Astrocyte of the spinal cord (primary cell): ENCODE measurements at places on chromosomes 2 and 18.

DNA sequence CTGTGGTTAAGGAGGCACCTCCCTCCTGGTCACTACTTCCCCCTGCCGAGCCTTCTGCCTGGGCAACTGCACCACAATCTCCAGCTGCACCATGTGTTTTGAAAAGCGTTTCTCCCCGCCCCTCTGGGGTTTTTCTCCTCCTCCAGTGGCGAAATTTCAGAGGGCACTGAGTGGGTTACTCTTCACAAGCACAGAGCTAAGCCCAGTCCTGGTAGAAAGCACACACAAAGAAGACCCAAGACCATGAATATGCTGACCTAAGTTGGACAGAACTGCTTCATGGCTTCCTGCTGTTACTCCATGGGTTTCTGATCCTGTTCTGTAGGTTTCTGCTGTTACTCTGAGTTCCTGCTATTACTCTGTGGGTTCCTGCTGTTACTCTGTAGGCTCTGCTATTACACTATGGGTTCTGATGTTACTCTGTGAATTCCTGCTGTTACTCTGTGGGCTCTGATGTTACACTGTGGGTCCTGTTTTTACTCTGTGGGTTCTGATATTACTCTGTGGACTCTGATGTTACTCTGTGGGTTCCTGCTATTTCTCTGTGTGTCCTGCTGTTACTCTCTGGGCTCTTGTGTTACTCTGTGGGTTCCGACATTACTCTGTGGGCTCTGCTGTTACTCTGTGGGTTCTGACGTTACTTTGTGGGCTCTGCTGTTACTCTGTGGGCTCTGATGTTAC is 216.6 kb downstream of the RTP5 start:
- no peak for DNase-seq

DNA sequence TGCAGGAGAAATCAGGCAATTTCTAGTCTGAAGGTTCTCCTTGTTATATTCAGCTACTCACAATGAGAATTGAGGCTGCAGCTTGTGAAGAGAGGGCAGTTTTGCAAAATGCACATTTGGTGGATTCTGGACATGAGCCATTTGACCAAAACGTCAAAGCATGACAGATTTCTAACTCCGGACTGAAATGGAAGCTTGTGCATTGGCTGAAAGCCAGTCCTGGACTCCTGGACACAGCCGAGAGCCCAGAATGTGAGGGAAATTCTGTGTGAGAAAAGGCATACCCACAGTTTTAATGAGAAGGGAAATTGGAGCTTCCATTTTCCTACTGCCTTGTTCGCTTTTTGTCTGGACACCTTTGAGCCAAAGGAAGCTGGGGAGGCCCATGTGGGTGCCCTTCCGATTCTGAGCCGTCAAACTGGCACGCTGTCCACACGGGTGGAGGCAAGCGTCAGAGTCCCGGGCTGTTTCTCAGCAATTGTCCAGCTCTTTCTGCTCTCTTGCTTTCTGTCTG is 23.7 kb upstream of the ROCK2 start:
- DNase-seq, result no peak

- DNase-seq, result no peak
These were observed 109.7 kb downstream of the ERBB4 start for GRCh38 chr2:212428681-212429478.

DNA sequence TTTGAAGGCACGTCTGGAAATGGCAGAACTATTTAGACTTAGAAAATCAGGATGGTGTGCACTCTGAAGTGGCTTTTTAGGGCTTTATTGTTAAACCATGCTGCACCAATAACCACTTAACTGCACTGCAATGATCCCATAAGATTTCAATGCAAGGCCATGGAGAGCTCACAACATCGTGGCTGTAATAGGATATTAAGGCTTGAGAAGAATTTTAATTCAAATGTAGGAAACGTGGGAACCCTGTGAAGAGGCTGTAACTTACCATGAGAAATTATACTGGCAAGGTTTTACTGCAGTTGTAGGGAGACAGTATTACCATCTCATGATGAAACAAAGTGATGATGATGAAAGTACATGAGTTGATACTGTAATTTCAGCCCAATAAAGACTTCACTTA is 242.5 kb downstream of the AFF3 start:
- no peak for DNase-seq

DNA sequence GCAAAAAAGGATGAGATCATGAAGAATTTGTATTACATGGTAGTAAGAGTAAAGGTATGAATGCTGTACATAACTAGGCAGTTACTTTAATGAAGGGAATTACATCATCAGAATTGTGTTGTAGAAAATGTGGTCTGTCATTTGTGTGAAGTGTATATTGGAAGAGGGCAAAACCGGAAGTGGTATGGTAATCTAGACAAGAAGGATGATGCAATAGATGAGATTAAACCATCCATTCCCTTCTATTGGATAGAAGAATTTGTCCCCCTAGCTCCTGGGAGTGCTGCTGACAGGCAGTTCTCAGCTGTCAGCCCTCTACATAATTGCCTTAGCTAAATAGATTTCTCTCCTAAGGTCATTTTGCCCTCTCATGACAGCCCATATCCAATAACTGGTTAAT is 55.9 kb upstream of the BARD1 start:
- no peak for DNase-seq

GRCh38 chr2:219125225-219125885 is 35.3 kb downstream of the NHEJ1 start:
- DNase-seq, result peak; percentile 97

- DNase-seq, result no peak
These were observed 882.5 kb downstream of the SLC4A3 start for GRCh38 chr2:220509966-220510365.

- DNase-seq, result no peak
These were observed 801.6 kb upstream of the POU3F3 start for GRCh38 chr2:104052356-104052755.

GRCh38 chr2:108399479-108399878 is 21.7 kb downstream of the SULT1C4 start:
- DNase-seq, result no peak

DNA sequence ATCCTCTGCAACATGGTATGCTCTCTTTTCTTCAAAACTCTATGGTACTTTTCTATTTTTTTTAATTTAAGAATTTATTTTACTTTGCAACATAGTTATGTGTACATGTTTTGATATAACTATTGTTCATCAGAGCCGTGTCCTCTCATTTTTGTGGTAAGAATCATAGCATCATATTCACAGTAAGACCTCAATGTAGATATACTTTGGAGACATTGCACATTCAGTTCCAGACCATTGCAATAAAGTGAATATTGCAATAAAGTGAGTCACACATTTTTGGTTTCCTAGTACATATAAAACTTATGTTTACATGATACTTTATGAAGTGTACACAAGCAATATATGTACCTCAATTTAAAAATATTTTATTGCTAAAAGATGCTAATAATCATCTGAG is 22.7 kb upstream of the LINC00305 start:
- DNase-seq, result peak; percentile 11

DNA sequence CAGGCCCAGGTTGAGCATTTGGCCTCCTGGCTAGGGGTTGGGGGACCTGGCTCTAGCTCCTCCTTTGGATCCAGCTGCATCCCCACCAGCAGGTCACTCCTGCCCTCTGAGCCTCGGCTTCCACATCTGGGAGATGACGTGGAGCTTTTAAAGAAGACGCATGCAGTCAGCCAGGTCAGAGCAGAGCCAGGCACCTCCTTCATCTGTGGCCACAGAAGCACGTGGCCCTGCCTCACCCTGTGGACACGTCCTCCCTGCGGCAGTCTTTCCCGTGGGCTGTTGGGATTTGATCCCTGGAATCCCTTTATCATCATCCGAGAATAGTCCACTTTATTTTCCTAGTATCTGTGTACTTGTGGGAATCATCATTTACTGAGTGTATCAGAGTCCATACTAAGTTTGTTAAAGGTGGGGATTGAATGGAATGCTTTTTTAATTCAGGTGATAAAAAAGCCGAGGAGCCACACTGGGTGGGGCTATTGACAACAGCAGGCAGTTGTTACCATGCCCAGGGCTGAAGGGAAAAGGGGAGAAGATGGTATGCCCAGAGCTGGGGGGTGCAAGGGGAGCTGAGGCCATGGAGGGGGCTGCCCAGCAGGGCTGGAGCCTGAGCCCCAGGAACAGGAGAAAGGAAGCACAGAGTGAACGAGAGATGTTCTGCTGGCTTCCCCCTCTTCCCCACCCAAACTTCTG is 170.1 kb downstream of the LAMA1 start:
- no peak for DNase-seq

DNA sequence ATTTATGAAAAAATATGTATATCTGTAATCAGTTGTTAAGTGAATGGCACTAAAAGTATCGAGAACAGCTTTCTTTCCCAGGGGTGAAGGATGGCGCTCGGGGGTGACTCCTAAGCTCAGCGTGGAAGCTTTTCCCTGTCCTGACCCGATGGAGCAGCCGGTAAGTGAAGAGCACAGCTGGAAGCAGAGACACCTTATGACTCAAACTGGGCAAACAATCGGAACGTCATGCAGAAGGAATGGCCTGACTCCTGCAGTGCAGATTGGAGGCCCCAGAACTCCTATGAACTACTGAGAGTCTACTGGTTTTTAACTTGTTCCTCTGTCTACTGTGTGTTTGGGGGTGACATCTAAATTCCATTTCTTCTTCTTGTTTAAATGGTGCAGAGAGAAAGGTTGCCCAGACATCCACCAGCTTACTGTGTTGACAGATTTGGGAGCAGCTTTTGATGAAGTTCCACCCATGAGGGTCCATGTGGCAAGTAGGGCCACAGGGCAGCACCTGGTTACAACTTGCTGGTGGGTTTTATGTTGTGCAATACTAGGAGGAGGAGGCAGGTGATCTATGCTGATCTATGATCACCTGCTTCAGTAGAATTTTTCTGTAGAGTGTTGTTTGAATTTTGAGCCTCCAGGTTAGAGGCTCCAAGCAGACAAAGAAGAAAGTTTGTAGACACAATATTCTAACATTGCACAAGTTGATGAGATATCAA is 52.8 kb upstream of the TMEM182 start:
- DNase-seq, result peak; percentile 70

- DNase-seq, result no peak
These were observed 46.2 kb downstream of the LBH start for GRCh38 chr2:30277582-30277981.

DNA sequence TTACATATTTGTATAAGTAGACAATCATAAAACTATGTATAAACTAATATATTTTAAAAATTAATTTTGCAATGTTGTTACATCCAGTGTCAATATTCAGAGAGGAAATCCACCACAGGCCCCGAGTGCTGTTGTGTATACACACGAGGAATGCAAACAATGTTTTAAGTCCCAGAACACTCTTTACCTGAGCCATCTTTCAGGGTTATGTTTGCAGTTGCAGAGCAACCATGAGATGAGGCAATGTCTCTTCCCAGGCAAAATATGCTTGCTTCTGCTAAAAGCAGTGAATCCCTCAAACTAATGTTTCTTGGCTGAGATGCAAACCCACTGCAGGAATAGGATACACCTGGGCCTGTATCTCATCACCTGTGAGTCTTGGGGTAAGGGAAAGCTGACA is 91.3 kb downstream of the ASXL2 start:
- DNase-seq, result no peak

- DNase-seq, result no peak
These were observed 958.7 kb downstream of the BCL11A start for GRCh38 chr2:59594671-59595222.

- DNase-seq, result no peak
These were observed 848 bp downstream of the FAM124B start for GRCh38 chr2:224400886-224401632.

GRCh38 chr2:94956797-94957391 is 68.6 kb upstream of the MAL start:
- peak; percentile 7 for DNase-seq

DNA sequence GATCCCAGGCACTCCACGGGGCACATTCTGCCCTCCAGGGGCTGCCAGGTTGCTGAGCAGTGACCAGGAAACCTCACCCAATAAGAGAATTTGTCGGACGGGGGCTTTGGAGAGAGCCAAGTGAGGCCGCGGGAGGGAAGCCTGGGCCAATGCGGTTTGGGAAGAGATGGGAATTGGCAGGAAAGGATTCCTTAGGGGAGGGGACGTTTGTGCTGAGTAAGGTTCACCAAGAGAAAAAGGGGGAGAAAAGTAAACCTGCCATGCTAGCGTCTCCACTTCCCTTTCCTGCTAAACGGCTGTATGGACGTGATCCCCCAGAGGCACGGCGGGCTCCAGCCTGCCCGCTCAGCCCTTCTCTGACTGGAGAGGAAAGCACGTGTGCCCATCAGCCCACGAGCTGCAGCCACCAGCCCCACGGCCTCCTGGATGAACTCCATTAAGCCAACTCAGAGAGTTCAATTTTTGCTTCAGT is 194.4 kb upstream of the ID2 start:
- DNase-seq, result peak; percentile 12

DNA sequence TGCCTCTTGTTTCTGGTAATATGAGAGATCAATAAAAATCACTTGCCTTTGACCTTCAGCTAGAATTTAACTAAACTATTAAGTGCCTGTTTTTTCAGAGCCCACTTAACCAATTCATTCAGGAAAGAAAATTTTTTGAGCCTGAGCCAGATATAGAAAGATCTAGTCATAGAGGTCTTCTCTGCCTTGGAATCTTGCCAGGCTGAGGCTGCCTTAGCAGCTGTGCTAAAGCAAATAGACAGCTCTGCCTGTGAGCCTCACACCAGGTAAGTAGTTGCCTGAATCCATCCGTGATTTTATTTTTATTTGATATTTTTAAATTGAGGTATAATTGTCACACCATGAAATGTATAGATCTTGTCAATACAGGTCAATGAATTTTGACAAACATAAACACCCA is 27.4 kb downstream of the EVX2 start:
- DNase-seq, result no peak

- no peak for DNase-seq
These were observed 10.1 kb downstream of the METAP1D start for GRCh38 chr2:172009823-172010222.

GRCh38 chr18:26159353-26159752 is 25.7 kb downstream of the PSMA8 start:
- no peak for DNase-seq

DNA sequence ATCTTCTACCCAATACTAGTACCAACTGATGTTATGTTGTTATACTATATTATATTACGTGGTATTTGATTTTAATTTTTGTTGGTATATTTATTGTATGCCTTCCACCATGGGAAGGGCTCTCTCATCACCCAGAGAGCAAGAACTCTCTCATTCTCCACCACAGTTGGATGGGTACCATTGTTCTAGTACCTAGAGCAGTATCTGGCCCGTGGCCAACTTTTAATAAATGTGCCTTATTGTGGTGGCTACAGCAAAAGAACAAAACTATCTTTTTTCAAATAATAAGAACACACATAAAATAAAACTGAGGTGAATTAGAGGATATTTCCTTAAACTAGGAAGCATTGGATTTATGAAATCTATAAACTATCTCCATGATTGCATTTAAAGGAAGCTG is 71.8 kb downstream of the PID1 start:
- no peak for DNase-seq

GRCh38 chr18:30988440-30988839 is 54.1 kb downstream of the DSC3 start:
- no peak for DNase-seq

- peak; percentile 49 for DNase-seq
These were observed 182.3 kb downstream of the RDH14 start for GRCh38 chr2:18378020-18378653.
